ENCODE measurements at places on chromosomes 3 and 15.

- DNase-seq, result no peak
These were observed 15.7 kb downstream of the KCNAB1 start for GRCh38 chr3:156135921-156136638.

GRCh38 chr3:77038930-77039605, 831 bp upstream of the ROBO2 start:
- DNase-seq, result peak; percentile 39

- DNase-seq, result no peak
These were observed 18.4 kb downstream of the ANKDD1A start for GRCh38 chr15:64930019-64930652.

DNA sequence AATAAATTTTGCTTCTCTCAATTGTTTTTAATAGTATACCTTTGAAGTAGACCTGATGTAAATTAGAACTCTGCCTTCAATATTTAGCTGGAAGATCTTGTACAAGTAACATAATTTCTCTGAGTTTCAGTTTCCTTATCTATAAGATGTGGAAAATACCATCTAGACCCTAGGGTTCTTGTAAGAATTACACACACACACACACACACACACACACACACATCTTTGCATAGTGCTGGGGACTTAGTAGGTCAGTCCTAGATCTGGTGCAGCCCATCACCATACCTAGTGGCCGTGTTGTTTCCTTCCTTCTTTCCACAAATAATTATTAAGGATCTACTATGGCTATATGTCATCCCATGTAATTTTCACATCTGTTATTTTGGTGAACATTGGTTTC, 11.0 kb downstream of the TRAT1 start:
- DNase-seq, result no peak

DNA sequence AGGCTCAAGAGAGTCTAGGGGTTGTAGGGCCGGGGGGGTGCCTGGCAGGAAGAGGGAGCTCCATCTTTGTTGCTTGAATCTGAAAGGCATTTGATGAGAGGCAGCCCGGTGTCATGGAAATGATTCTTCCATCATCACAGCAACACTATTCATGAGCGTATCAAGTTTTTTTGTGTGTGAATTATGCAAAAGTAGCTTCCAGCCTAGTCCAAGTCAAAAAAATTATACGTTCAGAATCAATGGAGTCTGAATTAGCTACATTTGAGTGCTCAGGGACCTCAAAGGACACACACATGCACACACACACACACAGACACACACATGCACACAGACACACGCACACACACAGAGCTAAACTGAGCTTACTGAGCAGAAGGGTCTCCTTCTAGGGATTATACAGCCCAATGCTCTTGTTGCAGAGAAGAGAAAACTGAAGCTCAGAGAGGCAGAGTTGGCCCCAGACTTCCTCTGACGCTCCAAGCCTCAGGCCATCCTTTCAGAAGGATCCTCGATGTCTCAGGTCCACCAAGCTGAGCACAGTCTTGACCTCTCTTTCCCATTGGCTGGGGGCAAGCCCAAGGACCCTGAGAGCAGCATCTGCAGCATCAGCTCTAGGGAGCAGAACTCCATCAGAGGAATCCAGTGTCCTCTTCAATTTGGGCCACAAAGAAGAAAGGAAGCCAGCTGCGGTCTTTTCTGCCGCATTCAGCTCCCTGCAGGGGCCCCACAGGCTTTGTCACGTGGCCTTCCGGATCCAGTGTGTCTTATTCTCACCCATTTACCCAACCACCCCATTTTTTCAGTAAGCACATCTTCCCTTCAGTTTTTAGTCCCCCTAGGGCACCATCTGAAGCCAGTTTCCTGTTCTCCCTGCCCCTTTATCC, 228.0 kb downstream of the UACA start:
- DNase-seq, result no peak

- no peak for DNase-seq
These were observed 195.4 kb upstream of the LPP start for GRCh38 chr3:187958432-187959003.

DNA sequence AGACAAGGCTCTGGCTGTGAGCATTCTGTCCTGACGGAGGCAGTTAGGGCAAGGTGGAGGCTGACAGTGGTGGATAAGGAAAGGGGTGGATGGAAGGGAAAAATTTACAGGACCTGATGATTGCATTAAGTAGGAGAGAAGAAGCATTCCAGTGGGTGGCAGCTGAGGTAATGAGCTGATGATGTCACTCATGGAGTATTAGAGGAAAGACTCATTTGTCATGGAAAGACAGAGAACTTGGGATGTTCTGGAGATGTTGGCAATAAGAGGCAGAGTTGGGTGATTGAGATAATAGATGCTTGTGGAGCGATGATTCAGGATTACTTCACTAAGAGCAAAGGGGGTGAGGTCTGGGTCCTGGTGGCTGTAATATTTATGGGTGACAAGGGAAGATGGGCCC, 63.6 kb upstream of the SCN5A start:
- DNase-seq, result no peak

DNA sequence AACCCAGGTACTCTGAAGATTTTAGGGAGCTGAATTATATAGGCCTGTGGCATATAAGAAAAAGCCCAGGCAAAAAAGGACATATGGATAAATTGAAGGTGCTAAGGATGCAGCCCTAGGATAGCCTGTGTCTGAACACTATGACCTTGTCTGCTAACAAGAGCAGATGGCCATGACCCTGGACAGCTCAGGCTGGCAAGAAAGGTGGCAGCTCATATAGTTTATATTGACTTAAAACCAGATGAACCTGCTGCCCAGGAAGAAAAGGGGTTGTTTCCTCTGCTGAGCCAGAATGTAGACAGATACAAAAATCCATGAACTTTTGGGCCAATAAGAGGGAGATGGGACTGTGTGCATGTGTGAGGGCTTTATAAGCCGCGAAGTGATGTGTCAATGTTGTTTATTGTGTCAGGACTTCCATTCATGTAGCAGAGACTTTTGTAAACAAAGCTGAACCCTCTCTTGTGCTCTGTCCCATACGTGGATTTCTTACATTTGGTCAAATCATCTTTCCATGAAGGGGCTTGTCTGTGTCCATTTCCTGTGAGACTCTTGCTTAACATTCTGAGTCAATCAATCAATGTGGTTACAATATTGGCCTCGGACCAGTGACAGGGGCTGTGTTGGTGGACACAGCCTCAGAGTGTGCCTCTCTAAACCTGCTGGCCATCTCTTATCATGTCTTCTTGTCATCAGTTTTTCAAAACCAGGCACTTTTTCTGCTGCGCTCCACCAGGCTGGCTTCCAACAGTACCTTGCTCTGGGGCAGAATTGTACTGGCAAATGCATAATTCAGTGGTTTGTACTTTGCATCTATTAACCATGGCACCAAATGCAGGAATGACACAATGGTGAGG, 321.2 kb downstream of the WDR72 start:
- no peak for DNase-seq

DNA sequence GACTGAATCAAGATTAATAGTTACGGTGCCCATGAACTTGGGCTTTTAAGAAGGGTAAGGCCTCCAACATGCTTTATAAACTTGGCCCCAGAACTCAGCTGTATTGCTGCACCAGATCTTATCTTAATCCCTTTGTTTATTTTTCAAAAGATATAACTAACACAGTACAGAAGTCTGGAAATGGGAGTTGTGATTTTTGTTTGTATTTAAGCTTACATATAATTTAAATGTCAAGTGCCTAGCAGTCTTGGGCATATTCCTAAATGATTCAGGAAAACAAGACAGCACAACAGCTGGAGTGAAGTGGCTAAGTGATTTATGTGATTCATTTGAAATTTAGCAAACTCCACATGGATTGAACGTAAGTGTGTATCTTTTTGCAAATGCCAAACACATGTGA, 56.2 kb downstream of the NBEAL2 start:
- DNase-seq, result no peak

- no peak for DNase-seq
These were observed 53.1 kb downstream of the MCF2L2 start for GRCh38 chr3:183375337-183375736.

DNA sequence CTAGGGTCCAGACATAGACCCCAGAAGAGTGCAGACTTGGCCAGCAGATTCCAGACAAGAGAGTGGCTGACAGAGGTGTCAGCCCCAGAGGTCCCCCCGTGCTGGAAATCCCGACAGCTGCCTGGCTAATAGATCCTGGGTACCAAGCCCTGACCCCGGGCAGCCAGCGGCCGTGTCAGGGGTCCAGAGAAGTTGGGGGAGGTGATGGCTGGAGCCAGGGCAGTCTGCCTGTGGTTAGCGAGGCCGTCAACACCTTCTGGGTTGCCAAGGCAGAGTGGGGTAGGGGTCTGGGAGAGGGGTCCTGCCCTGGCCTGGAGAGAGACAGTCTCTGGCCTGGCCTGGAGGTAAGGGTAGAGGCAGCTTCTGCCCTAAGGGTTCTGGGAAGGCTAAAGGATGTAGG, 25.1 kb upstream of the RPL29 start:
- DNase-seq, result no peak

DNA sequence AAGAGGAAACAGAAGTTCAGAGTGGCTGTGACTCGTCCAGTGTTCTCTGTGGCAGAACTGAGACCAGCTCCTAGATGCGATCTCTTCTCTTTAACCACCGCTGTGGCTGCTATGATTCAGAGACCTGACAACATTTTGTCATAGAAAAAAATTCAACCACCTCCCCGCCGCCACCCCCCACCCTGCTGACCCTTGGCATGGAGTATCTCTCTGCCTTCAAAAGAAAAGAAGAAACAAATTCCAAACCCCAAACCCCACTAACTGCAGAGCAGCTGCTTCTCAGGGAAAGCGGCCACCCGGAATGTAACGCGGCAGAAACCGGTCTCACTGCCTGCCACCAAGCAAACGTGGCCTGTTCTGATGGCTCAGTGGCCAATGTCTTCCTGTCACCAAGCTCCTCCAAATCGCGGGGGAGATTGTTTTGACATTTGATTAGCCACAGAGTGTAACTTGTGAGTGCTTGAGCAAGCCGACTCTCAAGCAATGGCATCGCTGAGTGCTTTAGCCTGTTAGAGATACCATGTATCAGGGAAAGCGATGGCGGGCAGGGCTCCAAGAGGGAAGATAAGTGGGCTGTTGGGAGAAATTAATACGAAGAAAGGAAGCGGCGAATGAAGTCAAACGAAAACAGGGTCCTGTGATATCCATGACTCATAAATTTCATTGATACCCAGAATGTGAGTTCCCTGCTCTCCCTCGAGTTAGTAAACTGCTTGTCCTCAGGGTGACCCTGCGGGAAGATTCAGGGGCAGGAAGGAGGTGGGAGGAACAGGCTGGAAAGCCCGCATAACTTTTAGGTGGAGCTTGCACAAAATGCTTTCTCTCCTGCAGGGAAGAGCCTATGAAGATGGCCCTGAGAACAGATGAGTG, 44.8 kb upstream of the TLE3 start:
- no peak for DNase-seq

DNA sequence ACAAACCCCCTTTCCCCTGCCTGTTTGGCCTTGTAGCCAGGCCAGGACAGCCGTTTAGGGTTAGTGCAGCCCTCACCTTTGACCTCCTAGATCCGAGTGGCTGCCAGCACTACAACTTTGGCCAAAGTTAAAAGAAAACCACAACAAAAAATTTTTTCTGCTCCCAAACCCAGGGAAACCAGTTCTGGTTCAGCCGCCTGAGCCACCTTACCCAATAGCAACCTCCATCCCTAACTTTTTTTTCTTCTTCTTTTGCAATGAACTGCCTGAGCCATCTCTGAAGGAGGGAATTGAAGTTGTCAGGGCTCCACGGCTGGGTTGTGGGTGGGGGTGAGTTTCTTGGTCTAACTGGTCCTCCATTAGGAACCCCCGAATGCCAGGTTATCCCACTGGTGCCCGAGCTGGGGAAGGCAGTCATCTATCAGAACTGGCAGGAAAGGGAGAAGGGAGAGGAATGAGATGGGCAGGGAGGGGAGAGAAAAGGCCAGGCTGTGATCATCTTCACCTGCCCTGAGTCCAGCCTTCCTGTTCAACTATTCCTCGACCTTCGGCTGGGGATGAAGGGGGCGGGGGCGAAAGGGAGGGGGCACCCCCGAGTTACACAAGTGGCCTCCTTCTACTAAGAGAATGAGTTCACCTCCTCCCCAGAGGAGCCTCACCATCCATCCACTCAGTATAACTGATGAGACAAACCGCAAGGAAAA, 6.2 kb upstream of the NR2F2 start:
- no peak for DNase-seq

GRCh38 chr15:80530737-80531365, 126.7 kb downstream of the ARNT2 start:
- DNase-seq, result no peak

DNA sequence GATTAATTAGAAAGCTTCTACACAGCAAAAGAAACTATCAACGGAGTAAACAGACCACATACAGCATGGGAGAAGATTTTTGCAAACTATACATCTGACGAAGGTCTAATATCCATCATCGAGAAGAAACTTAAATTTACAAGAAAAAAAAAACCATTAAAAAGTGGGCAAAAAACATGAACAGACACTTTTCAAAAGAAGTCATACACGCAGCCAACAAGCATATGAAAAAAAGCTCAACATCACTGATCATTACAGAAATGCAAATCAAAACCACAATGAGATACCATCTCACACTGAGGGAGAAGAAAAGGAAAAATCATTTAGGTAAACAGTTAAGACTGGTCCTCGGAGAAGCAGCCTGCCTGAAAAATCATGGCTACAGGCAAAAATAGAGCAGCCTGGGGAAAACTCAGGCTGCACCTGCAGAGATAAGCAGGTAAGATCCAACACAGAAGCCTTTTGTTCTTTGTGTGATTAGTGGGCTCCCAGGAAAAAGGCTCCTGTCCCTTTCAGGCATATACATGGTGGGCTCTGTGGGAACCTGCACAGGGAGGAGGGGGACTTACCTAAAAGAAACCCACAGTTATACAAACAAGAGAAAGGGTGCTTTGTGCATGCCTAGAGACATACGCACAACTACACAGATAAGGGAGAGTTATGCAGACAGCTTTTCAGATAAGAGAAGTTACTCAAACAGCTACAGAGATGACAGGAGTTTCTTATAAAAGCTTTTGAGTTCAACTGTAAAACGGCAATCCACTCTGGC, 49.3 kb downstream of the C3orf70 start:
- no peak for DNase-seq

GRCh38 chr15:89396723-89397652, 62.4 kb upstream of the POLG start:
- DNase-seq, result no peak
